ENCODE measurements at places on chromosomes 13 and 19. TPM values are rescaled to one million over a fixed set of nuclear protein-coding genes. Genes with fewer than 3 reads are reported as not detected.

DNA sequence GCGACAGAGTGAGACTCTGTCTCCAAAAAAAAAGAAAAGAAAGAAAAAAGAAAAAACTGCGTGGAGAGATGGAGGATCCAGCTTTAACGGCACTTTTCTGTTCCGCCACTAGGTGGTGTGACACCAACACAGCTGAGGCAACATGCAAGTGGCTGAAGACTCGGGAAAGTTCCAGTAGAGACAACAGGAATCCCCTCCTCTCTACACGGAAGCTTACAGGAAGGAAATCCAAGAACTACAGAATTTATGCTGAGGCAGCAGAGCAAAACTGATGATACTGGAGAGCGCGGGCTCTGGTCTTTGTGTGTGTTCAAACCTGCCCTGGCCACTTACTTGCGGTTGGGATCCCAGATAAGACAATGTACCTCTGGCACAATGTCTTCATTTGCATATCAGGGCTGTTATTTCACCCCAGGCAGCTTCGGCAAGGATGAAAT is 9.9 kb downstream of the RANBP3 start:
- DNase-seq = peak; percentile 71

DNA sequence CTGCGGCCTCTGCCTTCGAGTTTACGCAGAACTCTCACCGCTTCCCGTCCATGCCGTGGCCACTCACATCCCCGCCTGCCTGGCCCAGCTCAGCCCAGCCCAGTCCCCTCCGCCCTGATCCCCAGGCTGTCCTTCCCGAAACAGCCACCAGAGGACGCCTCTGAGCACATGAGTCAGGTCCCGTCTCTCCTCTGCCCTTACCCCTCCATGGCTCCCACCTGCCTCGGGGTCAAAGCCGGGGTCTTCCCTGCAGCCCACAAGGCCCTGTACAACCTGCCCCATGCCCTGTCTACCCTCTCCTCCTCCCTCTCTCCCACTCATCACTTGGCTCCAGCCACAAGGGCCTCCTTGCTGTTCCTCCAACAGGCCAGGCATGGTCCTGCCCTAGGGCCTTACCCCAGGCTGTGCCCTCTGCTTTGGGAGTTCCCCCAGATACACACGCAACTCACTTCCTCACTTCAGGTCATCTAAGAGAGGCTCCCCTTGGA is 8.1 kb upstream of the SEMA6B start:
- DNase-seq = no peak

DNA sequence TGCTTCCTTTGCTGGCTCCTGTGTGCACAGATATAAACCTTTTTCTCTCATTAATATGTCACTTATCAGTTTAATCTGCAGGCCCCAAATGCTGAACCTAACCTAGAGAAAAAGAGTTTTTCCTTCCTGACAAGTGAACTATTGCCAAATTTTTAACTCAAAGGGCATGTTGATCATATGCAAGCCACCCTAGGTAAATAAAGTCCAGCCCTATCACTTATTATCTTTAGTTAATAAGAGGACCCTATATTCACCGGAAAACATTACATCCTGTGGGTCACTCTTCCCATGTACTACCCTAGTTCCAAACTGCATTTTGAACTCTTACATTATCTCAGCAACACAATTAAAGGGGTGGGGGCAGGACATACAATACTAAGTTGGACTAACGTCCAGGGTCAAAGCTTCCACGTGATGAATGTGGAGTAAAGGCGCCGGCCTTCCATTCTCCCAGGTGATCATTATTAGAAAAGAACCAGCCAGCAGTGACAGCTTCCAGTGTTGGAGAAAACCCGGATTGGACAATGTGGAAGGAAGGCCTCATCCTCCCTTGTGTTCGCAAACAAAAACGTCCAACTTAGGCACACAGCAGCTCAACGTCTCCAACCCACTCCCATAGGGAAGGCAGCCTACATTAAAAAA is 86.6 kb downstream of the STK24 start:
- no peak for DNase-seq

Gene ZNF83
- 78.2 TPM for total RNA-seq

Gene TMC4
- 1.8 TPM for total RNA-seq

Gene DCLK1
- 82.5 TPM for total RNA-seq

Measured in skin of body (tissue), 3 donors.